ENCODE measurements at places on chromosomes 11 and 22.

DNA sequence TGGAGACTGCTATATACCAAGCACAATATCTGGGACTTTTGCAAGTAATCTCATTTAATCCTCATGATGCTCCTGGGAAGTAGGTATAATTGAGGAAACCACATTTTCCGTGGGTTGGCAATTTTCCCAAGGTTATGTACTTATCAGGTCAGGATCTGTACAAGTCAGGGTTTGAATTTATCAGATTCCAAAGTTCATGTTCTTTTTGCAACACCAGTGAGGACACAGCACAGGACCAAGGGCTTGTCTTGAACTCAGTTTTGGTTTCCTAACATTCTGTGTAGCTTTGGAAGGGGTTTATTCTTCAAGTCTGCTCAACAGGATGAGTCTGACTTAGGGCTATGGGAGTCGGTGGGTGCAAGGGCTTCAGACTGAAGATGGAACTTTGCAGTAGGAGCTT lies 30.4 kb downstream of the INSC start:
- DNase-seq: no peak

DNA sequence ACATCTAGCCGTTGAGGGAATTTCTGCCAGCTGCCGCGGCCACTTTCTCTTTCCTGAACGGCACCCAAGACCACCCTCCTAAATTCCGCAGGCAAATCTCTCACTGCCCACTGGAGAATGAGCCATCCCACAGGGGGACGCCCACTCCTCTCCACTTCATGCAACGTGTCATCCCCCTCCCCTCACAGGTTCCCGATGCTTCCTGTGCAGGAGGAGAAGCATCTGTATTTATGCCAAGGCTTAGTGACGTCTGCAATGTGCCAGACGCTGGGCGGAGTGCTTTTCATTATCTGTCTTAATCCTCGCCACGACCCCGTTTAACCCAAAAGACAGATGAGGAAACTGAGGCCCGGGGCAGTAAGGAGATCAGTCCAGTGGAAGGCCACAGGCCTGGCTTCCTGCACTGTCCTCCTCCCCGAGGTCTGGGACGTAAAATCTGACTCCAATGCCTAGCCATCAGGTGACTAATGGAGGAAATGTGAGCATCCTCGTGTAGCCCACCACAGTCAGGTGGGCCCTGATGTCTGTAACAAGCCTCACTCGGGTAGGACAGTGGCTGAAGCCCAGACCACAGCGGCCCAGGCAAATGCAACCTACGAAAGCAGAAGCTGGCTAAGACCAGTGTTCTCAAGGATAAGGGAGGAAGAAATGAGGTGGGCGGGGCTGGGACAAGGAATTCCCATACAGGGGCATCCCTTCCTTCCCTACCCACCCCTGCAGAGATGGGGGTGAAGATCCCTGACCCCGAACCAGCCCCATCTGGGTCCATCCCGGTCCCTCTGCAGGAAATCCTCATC lies 23.1 kb downstream of the MN1 start:
- DNase-seq: no peak

- no peak for DNase-seq
Observed at GRCh38 chr22:32617903-32618302, 143.3 kb downstream of the FBXO7 start.

DNA sequence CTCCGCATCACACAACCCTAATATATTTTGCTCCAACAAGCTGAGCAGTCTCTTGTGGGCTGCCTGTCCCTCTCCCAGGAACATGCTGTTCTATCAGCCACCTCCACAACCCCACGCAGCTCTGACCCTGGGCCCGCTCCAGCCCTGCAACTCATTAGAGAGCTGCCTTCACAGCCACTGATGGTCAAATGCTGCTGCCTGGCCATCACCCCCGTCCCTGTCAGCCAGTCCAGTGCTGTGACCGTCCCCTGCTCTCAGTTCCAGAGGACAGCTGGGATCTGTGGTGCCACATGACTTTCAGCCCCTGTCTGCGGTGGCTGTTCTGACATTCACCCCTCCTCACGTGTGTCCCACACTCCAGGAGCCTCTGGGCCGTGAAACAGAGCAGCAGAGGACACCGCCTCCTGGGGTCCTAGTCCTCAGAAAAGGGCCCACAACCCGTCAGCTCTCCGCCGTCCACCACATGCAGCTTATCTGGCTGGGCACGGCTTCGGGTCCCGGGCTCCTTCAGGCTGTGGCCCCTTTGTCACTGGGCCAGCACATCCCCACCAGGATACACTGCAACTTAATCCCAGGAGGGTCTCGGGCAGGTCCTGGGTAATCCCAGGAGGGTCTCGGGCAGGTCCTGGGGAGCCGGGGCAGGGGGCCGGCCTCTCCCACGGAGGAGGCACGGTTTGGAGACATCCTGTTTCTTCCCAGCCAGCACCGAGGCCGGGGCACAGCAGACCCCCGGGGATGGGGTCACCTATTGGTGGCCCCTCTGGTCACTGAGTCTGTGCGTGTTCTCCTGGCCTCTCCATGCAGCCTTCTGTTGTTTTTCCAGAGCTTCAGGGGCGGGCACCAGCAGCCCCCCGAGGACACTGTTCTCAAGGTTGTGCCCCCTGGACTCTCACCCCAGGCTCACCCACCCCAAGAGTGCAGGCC lies 15.1 kb downstream of the CRELD2 start:
- no peak for DNase-seq

DNA sequence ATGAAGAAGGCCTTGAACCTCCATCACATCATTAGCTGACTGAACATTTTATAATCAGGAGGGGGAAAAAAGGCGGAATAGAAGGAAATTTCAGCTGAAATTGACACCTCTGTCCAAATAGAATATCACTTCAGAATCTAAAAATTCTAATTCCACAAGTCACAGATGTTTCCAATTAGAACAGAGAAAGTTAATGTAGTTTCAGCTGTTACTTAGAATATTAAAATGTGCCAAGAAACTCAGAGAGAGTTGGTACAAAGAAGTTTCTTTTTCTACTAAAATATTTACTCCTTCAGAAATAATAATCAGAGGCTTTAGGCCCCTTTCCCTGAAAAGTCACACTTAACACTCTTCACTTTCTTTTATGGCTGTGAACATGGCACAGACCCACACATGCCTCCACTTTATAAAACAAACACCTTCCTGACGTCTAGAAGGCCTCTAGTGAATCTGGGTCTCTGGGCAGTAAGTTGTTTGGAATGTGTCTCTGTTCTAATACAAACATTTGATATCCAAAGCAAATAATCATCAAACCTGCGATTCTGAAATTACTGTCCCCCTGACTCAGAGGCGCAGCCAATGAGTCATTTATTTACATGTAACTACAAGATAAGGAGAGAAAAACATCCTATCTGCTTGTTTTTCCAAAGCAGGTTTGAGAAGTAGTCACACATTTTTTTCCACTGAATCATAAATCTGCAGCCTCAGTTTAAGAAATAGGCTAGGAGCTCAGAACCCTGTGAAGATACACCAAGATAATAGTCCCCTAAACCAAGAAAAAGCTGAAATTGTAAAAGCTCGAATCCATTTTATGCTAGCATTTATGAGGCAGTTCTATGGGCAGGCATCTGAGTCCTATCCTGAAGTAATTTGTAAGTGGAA lies 148.4 kb downstream of the ME3 start:
- no peak for DNase-seq

GRCh38 chr11:125356797-125357196 lies 139.3 kb downstream of the FEZ1 start:
- no peak for DNase-seq

- no peak for DNase-seq
Observed at GRCh38 chr22:49154433-49154832, 673.2 kb downstream of the BRD1 start.

DNA sequence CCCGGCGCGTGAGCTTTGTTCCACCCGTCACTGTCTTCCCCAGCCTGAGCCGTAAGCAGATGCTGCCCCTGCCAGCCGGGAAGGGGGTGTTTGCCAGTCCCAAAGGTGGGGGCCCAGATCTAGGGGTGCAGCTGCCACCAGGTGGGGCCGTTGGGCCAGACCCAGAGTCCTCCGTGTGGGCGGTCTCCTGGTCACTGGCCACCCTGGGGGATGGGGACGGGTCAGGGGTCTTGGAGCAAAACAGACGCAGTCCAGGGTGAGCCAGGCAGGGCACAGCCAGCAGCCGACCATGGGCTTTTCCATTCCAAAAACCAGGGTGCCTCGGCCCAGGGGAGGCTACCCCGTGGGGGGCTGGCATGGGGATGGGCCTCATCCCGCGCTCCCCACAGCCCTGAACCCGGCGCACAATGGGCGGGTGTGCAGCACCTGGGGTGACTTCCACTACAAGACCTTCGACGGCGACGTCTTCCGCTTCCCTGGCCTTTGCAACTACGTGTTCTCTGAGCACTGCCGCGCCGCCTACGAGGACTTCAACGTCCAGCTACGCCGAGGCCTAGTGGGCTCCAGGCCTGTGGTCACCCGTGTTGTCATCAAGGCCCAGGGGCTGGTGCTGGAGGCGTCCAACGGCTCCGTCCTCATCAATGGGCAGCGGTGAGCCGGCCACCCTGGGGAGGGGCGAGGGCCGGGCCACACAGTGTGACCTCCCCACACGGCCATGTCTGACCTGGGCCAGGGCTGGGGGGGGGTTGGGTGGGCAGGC lies 3.5 kb downstream of the MUC5B start:
- DNase-seq: no peak

- DNase-seq: no peak
Observed at GRCh38 chr11:33933602-33934001, 41.7 kb upstream of the LMO2 start.

DNA sequence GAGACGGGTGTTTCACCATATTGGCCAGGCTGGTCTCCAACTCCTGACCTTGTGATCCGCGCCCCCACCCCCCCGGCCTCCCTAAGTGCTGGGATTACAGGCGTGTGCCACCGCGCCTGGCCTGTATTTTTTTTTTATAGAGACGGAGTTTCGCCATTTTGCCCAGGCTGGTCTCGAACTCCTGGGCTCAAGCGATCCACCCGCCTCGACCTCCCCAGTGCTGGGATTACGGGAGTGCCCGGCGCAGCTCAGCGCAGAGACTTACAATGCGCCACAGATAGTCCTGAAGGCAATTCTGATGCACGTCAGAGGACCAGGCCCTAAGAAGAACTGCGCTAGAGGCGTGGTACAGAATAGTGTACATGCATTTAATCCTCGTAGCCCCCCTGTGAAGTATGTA lies 587 bp upstream of the VPS51 start:
- DNase-seq: no peak

- DNase-seq: no peak
Observed at GRCh38 chr11:47464483-47464882, 15.5 kb upstream of the RAPSN start.

DNA sequence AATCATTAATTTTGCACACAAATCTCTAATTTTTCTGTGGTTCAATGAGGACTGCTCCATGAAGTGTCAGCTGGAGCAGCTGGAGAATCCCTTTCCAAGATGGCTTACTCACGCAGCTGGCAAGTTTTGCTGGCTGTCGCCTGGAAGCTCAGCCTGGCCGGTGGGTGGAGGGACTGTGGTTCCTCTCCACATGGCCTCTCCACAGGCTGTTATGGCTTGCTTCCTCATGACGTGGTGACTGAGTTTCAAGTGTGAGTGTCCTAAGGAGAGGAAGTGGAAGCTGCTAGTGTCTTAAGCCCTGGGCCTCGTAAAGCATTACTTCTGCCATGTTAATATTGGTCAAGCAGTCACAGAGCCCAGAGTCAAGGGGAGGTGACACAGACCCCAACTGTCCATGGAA lies 14.0 kb upstream of the NRIP3 start:
- DNase-seq: no peak

DNA sequence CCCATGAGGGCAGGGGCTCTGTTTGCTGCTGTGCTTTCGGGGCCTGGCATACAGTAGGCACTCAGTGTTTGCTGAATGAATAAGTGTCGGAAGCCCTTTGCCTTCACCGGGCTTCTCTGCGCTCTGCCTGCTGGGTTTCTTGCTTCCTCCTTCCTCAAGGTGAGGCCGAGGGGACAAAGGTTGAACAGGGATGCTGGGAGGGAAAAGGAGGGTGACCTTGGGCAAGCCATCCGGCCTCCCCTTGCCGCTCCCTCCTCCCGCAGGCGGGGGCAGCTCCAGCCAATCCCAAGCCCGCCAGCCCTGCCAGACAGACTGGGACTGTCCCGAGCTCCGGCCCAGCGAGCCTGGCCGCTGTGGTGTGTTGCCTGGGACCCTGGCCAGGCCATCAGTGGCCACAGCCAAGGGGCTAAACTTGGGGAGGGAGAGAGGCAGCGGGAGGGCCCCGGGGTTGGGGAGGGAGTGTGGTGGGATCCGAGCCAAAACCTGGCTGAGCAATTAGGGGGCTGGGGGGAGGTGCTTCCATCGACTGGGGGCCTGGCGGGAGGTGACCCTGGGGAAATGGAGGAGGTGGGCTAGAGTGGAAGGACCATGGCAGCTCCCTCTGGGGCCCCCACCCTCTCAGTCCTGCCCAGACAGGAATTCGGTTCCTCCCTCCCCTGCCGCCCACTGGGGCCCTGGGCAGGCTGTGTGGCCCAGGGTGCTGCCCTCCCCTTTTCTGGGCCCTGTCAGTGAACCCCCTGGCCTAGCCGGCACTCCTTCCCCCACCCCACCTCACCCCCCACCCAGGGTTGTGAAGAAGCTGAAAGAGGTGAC lies 3.4 kb upstream of the RCOR2 start:
- DNase-seq: no peak

DNA sequence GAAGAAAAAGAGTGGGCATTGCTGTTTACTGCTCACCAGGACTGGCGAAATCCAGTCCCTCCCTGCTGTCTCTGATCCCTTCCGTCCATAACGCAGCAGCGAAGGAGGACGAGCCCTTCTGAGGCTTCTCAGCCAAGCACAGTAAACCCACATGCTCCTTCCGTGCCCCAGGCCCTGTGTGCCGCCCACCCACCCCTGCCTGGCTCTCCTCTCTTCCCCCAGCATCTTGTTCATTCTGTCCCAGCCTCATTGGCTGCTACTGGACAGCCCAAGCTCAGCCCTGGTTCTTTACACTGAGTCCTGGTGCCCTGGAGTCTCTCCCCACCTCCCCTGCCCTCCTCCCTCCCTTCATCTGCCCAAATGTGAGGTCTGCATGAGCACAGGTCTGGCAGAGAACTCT lies 559.7 kb downstream of the BRD1 start:
- DNase-seq: no peak

DNA sequence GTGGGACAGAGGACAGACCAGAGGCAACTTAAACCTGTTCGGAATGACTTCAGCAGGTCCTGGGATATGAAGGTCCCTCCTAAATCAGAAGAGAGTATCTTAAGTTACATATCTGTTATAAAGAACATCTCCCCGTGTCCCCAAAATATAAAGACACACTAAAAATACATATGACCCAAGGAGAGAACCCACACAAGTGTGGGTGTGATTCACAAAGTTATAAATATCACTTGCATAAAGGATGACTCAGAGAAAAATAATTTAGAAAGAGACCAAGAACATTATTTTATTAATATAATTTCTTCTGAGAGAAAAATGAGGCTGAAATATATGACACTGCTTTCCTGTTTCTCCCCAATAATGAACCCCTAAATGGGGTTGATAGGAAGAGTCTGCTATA lies 14.2 kb downstream of the OR5B21 start:
- DNase-seq: no peak

DNA sequence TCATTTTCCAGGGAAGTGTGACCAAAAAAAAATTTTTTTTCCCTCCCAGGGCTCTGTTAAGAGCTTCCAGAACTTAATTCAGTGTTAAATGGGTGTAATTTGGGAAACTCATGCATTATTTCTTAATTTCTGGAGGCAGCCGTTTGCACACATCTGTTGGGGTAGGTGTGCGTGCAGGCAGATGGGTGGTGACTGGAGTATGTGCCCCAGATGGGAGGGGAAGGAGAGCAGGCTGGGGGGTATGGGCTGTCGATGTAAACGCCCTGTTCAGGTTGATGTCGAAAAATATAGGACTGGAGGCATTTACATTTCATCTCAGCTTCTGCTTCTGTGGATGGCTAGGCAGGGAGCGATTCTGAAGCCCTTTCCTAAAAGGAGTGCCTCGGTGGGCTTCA lies 13.7 kb upstream of the SHISAL1 start:
- no peak for DNase-seq

GRCh38 chr22:22161924-22162851 lies 82.4 kb upstream of the VPREB1 start:
- no peak for DNase-seq
